Activated T-cell treated with anti-CD3 and anti-CD28 coated beads, Interleukin-2, amount 50 U/mL, for 24 hours (primary cell): ENCODE measurements at places on chromosomes 6 and 20.

DNA sequence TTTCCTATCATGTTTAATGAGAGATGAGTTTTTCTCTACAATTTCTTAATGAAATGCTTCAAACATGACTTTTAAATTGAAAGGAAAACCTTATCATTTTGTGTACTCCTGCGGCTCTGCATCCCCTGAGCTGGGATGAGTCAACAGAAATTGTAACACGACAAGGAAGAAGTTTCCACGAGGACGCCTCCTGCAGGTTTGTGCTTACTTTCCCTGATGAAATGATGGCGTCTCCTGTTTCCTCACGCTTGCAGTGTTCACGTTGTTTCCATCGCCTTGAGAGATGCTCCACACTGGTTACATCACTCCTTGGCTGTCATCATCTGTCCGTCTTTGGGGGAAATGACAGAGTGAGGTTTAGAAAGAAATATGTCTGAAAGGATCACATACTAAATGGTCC lies 233.7 kb upstream of the ZFP64 start:
- no peak for DNase-seq

- no peak for DNase-seq
Observed at GRCh38 chr6:53484476-53485280, 60.2 kb downstream of the GCLC start.

GRCh38 chr20:29298271-29298590 lies 1959.2 kb upstream of the DEFB115 start:
- DNase-seq: no peak

- DNase-seq: no peak
Observed at GRCh38 chr6:127518191-127518709, 885 bp downstream of the MTCL3 start.

DNA sequence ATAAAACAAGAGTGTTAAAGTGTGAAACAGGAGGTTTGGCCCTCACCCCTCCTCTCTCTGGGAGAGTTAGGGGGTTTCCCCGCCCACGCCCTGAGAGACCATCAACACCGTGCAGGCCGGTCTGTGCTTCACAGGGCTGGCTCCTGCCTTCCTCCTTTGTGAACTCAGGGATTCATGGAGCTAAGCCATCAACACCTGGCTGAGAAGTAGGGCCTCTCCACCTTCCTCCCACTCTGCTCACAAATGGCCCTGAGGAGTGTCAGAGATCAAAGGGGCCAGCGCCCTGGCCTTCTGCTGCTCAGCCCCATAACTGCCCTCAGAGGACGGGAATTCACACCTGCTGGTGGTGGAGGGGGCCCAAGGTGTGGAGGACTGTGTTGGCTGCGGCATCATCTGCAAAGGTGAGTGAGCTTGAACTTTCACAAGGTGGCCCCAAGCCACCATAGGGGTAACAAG lies 88.6 kb downstream of the PSMB1 start:
- DNase-seq: no peak

DNA sequence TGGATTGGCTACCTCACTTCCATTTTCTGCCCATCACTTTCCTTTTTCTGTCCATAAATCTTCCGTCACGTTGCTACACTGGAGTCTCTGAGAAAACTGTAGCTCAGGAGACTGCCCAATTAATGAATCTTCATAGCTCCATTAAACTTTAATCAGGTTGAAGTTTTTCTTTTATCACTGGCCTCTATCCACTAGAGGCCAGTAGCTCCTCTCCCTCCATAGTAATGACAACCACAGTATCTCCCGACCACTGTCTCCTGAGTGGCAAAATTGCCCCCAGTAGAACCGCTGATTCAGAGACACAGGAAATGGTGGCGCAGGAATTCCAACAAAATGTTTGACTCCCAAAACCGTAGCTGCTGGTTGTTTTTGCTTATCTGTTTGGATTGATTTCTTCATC lies 18.4 kb upstream of the DOK5 start:
- no peak for DNase-seq

GRCh38 chr6:96227135-96227534 lies 211.4 kb downstream of the FUT9 start:
- no peak for DNase-seq

- no peak for DNase-seq
Observed at GRCh38 chr20:47062226-47062890, 167.7 kb downstream of the EYA2 start.

DNA sequence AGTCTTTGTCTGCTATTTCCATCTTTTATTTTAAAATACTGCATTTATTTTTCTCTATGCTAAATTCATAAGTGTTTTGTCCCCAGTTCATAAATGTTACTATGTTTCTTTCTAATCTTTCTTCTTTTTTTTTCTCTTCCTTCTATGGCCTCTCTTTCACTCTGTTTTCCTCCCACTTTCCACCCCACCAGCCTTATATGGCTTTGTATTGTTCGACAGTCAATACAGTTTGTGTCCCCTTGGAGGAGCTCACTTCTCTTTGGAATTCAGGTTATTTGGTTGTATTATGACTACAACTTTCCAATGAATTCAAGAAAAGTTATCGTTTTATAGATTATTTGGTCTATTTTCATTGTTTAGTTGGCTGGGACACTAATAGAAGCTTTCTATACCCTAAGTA lies 393.5 kb downstream of the NKAIN2 start:
- no peak for DNase-seq

GRCh38 chr6:67639161-67639560 lies 995.9 kb upstream of the ADGRB3 start:
- DNase-seq: no peak

- DNase-seq: no peak
Observed at GRCh38 chr6:163738725-163739407, 324.3 kb downstream of the QKI start.

- DNase-seq: no peak
Observed at GRCh38 chr20:38651154-38651553, 49.5 kb downstream of the ARHGAP40 start.

DNA sequence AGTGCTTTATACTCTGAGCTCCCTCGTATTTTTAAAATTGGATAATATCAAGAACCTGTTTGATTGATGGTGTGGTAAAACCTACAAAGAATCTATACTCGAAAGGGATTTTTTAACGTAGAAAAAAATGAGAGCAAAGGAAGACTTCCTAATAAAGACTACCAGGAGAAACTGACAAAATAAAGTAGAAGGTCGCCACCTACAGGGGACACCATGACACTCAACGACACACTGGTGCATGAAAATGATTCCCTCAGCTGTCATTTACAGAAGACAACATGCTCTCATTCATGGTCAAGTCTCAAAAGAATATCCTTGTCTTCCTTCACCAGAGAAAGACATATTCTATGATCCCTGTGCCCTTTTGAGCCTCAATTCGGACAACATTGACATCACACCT lies 10.1 kb upstream of the NHSL1 start:
- no peak for DNase-seq

DNA sequence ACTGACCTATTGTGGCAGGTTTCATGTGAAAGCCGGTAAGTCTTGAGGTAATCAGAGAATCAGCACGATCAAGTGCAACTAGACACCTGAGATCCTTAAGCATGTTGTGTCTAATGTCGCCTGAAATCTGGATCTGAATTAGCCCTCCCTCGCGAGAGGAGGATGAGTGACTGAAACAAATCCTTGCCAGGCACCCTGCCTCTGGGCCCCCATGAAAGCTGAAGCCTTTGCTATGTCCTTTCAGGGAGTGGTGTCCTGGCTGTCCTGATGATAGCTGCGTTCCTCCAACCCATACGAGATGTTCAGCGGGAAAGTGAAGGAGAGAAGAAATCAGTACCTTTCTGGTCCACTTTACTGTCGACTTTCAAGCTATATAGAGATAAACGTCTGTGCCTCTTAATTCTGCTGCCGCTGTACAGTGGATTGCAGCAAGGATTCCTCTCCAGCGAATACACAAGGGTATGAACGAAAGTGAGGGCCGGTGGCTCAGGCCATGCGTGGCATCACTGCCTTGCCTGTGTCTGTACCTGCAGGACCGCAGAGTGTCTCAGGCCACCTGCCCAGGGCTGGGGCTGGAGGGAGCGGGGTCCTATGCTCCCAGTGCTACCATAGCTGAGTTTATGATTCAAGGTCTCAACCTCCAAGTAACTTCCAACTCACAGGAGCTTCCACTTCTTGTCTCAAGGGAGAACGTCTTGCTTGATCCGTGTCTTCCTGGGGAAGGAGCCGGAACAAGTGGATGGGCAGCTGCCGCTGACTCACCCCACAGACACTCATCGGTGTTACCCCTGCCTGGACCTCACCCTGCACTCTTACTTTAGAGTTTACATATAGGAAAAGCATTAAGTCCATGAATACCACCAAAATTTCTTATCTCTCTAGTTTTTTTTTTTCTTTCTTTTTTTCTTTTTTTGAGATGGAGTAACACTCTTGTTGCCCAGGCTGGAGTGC lies 12.8 kb downstream of the UNC93A start:
- DNase-seq: no peak

DNA sequence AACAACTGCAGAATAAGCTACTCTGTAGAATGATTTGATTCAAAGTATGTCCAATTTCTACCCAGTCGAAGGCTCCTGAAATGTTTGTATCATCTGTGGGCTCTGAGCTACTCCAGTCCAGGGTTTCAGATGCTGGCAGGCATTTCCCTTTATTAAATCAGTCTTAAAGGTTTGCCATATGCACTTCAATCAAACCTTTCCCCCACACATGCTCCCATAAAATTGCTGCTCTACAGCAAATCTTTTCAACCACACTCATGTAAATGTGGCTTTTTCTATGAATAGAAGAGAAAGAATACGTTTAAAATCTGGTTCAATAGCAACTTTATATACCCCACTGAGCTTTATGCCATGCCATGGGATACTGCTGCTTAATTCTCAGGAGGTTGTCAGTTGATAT lies 242.4 kb upstream of the MAP3K7 start:
- no peak for DNase-seq

- no peak for DNase-seq
Observed at GRCh38 chr6:45420909-45421708, 43.4 kb upstream of the SUPT3H start.

- no peak for DNase-seq
Observed at GRCh38 chr20:31678389-31679356, 41.0 kb downstream of the COX4I2 start.

- DNase-seq: no peak
Observed at GRCh38 chr6:141704151-141704550, 428.6 kb upstream of the GJE1 start.

DNA sequence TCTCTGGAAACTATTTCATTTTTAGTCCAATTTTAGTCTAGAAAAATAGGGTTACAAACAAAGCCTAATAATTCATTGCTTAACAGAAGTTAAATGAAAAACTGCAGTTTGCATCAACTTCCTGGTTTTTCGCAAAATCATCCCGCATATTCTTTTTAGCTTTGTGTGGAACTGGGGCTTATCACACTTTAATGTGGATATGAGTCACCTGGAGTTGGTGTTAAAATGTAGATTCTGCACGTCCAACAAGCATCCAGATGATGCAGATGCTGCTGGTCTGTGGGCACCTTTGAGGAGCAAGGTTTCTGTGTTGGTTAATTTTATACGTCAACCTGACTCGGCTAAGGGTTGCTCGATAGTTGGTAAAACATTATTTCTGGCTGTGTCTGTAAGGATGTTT lies 126.1 kb downstream of the PLCB4 start:
- DNase-seq: no peak

DNA sequence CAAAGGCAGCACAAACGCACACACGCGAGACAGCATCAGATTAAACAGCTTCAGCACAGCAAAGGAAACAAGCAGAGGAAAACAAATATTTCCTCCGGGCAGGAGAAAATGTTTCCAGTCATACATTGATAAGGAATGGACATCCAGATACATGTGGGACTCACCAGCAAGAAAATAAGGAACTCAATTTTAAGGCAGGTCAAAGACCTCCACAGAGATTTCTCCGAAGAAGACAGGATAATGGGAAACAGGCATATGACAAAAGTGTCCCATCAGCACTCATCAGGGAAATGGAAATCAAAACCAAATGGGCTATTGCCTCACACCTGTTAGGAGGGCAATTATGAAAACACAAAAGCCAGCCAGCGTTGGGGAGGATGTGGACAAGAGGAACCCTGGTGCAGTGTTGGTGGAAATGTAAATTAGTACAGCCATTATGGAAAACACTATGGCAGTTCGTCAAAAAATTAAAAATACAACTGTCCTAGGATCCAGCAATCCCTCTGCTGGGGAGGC lies 9.7 kb upstream of the SLCO4A1 start:
- DNase-seq: no peak

GRCh38 chr6:149140137-149140909 lies 177.2 kb upstream of the TAB2 start:
- DNase-seq: peak; percentile 61

- DNase-seq: no peak
Observed at GRCh38 chr6:3336066-3336786, 77.5 kb downstream of the PSMG4 start.

DNA sequence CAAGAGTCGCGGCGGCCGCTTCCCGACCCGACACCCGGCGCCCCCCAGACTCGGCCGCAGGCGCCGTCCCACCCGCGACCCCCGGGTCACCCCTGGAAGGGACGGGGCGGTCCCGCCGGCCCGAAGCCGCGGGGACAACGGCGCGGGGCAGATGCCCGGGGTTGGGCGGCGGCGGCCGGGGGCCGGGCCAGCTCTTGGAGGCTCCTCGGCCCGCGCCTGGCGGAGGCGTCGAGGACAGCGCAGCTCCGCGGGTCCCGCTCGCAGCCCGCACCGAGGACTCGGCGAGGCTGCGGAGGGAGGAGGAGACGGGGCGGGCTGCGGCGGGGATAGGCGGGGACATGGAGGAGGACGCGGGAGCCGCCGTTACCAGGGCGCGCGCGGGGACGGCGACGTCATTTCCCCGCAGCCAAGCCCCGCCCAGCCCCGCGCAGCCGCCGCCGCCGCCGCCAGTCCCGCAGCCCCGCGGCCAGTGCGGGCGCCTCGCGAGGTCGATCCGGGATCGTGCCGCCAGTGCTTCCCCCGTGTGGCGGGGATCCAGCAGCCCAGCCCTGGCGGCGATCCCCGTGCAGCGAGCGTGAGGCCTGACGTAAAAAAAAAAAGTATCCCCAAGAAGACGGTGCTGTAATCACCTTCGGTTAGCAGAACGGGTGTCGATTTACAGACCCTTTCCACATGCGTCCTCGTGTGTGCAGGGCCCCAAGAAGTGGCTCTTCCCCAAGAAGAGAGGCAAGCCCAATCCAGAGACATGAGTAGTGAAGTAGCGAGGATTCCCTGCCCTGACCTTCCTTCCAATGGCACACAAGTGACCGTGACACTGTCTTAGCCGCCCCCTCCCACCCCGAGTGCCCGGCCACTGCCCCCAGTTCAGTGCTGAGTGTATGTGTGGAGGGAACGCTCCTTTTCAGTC lies at the start of gene FAM184A:
Gene FAM184A, minus strand, starts transcription at position 289 of the 907 bp plus-strand sequence. CDS start 365 bp downstream, outside the sequence.
- peak; percentile 83 for DNase-seq

GRCh38 chr20:44664131-44664530 lies 12.6 kb upstream of the ADA start:
- DNase-seq: no peak

- DNase-seq: no peak
Observed at GRCh38 chr20:37253087-37253486, 8.5 kb downstream of the GHRH start.

GRCh38 chr20:47296950-47297349 lies 59.5 kb downstream of the ZMYND8 start:
- DNase-seq: no peak

- no peak for DNase-seq
Observed at GRCh38 chr6:135458051-135458450, 39.5 kb downstream of the AHI1 start.
